H9 (cell line): ENCODE measurements at places on chromosomes 16 and 17. TPM values are rescaled to one million over a fixed set of nuclear protein-coding genes. Genes with fewer than 3 reads are reported as not detected.

- H3K4me1 ChIP-seq, result no peaks in the 10 kb centered on the region
- no peak within 1 kb of the TSS for H3K27ac ChIP-seq
- H3K36me3 ChIP-seq, result no peaks in the 10 kb centered on the region
- DNase-seq, result peak; percentile 93
- no peaks in the 10 kb centered on the region for H3K27me3 ChIP-seq
Observed at GRCh38 chr17:21252796-21253645, at the start of gene NATD1. NATD1 (minus strand) TSS chr17:21253410; CDS start chr17:21253264, 146 bp downstream.

GRCh38 chr17:20116683-20117309, 107.6 kb downstream of the SPECC1 start:
- H3K4me1 ChIP-seq, result no peaks in the 10 kb centered on the region
- no peaks in the 10 kb centered on the region for H3K36me3 ChIP-seq
- no peak overlapping the region for H3K4me3 ChIP-seq
- H3K27me3 ChIP-seq, result no peaks in the 10 kb centered on the region
- H3K27ac ChIP-seq, result no peak overlapping the region

Gene AATK
- total RNA-seq, result 2.3 and 2.4 TPM in 2 replicates

Gene PHOSPHO1
- total RNA-seq, result 0.31 and 0.63 TPM in 2 replicates

Gene CHST5
- total RNA-seq, result 0.11 TPM in 1 of 2 replicates, not detected in the other

DNA sequence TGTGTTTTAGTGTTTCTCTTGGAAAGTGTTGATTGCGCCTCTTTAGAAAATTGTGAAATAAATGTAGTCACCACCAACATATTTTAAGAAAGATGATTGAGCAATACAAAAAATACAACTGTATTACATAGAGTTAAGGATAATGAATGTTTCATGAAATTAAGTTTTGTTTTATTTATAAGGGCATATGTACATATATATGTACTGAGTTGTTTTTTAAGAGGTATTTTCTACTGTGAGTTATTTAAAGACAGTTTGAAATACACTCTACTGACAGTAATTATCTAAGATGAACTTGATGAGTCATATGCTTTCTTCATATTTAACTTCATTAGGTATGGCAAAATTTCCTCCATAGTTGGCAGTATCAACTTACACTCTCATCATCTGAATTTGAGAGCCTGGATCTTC, 411.7 kb downstream of the HS3ST3B1 start:
- no peak overlapping the region for H3K4me3 ChIP-seq
- DNase-seq, result no peak

Gene C16orf89
- total RNA-seq, result 2.0 and 2.5 TPM in 2 replicates

- H3K36me3 ChIP-seq, result peaks cover 22% of the 10 kb centered on the region
- no peak for DNase-seq
- no peak overlapping the region for H3K27ac ChIP-seq
- H3K4me3 ChIP-seq, result peak overlapping the region; percentile 96
Observed at GRCh38 chr16:1958715-1959268, 546 bp upstream of the NDUFB10 start.
